SJSA1 (cell line): ENCODE measurements at places on chromosomes 5 and 9. TPM values are rescaled to one million over a fixed set of nuclear protein-coding genes. Genes with fewer than 3 reads are reported as not detected.

- H3K36me3 ChIP-seq, result no peaks in the 10 kb centered on the region
- no peak for DNase-seq
- H3K4me3 ChIP-seq, result no peak overlapping the region
- H3K27ac ChIP-seq, result no peak overlapping the region
- peaks cover 5% of the 10 kb centered on the region for H3K4me1 ChIP-seq
Observed at GRCh38 chr5:58294598-58295305, 165.1 kb downstream of the PLK2 start.

The TRIP13 gene
- total RNA-seq, result 108 TPM in 2 replicates

DNA sequence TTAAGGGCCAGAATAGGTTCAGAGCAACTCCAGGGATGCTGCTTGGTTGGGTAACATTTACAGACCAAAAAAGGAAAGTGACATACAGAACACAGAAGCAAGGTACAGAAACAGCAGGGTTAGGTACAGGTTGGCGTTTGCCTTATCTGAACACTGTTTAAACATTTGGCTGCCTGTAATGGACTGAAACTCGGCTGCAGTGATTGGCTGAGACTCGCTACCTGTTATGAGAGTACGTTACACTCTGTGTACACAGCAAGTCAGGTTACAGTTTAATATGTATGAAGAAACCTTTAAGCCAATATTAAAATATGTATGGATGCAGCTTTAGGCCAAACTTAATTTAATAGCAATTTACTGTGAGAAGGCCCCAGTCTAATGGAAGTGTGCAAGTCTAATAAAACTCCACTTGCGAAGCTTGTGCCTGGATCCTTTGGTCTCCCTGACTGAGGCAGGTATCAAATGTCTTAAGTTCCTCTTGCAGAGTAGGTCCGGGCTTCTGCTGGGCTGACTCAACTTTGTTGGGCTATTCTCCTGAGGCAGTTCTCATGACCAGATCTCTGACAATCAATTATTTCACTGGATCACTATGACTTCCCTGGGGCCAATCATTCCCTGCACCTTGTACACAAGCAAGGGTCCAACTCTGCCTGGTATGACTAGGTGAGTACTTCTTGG, 204.9 kb downstream of the ZNF462 start:
- no peaks in the 10 kb centered on the region for H3K4me1 ChIP-seq
- H3K36me3 ChIP-seq, result no peaks in the 10 kb centered on the region
- H3K4me3 ChIP-seq, result no peak overlapping the region
- no peaks in the 10 kb centered on the region for H3K27me3 ChIP-seq
- no peak overlapping the region for H3K27ac ChIP-seq

The PTTG1 gene
- 659 and 829 TPM in 2 replicates for total RNA-seq

DNA sequence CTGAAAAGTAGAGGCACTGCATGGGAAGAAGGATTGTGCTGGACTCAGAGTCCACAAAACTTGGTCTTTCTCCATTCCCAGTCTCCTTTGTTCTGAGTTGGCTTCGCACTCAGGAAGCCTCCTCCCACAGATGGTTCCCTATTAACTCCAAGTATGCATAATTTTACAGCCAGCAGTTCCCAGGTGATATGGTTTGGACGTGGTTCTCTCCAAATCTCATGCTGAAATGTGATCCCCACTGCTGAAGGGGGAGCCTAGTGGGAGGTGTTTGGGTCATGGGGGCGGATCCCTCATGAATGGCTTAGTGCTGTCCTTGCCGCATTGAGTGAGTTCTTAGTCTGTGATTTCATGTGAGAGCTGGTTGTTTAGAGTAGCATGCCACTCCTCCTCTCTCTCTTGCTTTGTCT, 86.6 kb downstream of the FEM1C start:
- DNase-seq, result no peak
- no peaks in the 10 kb centered on the region for H3K27me3 ChIP-seq
- no peak overlapping the region for H3K4me3 ChIP-seq
- H3K36me3 ChIP-seq, result no peaks in the 10 kb centered on the region
- no peak overlapping the region for H3K27ac ChIP-seq
- H3K4me1 ChIP-seq, result peaks cover 48% of the 10 kb centered on the region

The LCN6 gene
- not detected in 2 replicates for total RNA-seq

The RUSC2 gene
- 22.1 and 24.0 TPM in 2 replicates for total RNA-seq

DNA sequence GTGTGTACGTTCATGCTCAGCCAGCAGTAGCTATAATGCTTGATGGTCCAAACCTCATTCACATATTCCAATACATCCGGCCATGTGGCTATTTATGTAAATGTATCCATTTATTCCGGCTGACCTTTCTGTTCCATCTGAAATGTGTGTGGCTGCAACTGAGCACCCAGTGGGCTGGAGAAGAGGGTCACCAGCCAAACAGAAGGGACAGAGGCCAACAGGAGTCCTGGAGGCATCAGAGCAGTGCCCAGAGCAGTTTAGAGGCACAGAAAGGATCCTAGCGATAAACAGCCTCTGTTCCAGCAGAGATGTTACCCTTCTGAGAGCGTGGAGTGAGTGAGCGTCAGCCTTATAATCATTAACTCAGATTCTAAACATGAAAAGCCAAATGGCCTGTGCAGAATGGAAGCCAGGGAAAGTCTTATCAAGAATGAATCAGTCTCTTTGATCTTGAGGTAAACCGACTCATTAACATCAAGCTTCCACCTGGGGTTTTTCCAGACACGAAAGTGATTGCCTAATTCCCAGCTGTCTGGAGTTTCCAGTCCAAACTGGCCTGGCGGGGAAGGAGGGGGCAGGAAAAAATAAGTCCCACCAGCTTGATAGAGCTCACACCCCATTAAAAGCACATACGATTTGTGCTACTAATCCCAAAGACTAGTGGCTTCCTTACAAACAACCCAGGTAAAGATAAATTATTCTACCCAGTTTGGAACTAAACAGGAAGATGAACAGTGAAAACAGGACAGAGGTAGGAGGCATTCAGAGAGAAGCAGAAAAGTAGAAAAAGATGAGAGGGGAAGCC, 55.7 kb downstream of the SUSD1 start:
- no peaks in the 10 kb centered on the region for H3K27me3 ChIP-seq
- no peak overlapping the region for H3K27ac ChIP-seq
- no peak overlapping the region for H3K4me3 ChIP-seq
- peaks cover 30% of the 10 kb centered on the region for H3K36me3 ChIP-seq
- DNase-seq, result no peak
- H3K4me1 ChIP-seq, result no peaks in the 10 kb centered on the region

DNA sequence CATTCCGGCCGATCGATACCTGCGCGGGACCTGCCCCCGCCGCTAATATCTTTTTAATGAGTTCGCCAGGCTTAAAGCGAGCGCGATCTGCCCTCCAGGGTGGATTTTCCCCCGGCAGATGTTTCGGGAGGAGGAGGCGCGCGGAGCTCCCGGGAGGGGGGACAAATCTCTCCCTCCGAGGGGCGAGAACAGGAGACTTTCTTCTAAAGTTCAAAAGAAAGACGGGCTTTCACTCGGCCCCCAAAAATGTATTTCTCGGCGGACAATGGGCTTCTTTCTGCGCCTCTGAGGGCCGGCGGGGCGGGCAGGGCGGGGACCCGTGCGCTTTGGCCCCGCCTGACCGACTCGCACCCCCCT, 4.1 kb upstream of the PRDM12 start:
- no peaks in the 10 kb centered on the region for H3K36me3 ChIP-seq
- peaks cover 90% of the 10 kb centered on the region for H3K27me3 ChIP-seq
- H3K27ac ChIP-seq, result no peak overlapping the region
- peak overlapping the region; percentile 17 for H3K4me3 ChIP-seq
